Ovary (tissue), 10 donors: ENCODE measurements at places on chromosomes 2 and 18.

GRCh38 chr2:25982273-25982967, at the start of gene KIF3C:
Gene KIF3C, minus strand, starts transcription at chr2:25982497. Its CDS starts 580 bp downstream, at chr2:25981917.
- DNase-seq: peak; percentile 76

- DNase-seq: peak; percentile 79
Measured at GRCh38 chr2:109318150-109318948, 189.3 kb downstream of the SH3RF3 start.

- DNase-seq: no peak
Measured at GRCh38 chr2:209146682-209147320, 277.0 kb upstream of the MAP2 start.

- DNase-seq: no peak
Measured at GRCh38 chr2:88129313-88129959, 1.6 kb upstream of the FABP1 start.

GRCh38 chr2:69214898-69215297, 172.1 kb downstream of the GFPT1 start:
- no peak for DNase-seq
